Retinal pigment epithelial cell (primary cell): ENCODE measurements at places on chromosomes 2 and 18.

DNA sequence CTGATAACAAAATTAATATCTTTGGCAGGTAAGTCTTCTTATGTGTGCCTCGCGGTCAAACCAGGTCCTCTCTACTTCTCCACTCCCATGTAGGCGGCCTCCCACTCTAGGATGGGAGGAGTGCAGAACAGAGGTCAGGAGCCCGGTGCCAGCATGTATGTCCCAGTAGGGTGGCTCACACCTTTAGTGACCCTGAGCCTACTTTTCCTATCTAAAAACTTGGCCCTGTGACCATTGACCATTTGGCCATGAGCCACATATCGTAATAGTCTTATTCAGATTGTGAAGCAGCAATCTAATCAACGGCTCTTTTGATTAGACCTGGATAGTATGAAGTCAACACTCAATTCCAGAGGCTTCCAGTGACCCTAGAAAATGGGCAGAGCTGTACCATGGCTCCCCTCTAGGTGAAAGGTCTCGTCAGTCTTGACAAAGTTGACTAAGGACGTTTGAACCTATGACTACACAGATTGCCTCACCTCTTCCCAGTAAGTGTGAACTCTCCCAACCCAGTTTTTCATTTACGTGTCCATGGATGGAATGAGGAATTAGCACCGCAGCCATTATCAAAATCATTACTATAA is 17.1 kb upstream of the FABP1 start:
- DNase-seq = no peak

GRCh38 chr2:217469203-217469810 is 533.5 kb downstream of the TNS1 start:
- no peak for DNase-seq

GRCh38 chr2:224174990-224175389 is 135.9 kb upstream of the SERPINE2 start:
- no peak for DNase-seq

- DNase-seq = no peak
Observed at GRCh38 chr2:197793456-197793855, 8.3 kb upstream of the BOLL start.

DNA sequence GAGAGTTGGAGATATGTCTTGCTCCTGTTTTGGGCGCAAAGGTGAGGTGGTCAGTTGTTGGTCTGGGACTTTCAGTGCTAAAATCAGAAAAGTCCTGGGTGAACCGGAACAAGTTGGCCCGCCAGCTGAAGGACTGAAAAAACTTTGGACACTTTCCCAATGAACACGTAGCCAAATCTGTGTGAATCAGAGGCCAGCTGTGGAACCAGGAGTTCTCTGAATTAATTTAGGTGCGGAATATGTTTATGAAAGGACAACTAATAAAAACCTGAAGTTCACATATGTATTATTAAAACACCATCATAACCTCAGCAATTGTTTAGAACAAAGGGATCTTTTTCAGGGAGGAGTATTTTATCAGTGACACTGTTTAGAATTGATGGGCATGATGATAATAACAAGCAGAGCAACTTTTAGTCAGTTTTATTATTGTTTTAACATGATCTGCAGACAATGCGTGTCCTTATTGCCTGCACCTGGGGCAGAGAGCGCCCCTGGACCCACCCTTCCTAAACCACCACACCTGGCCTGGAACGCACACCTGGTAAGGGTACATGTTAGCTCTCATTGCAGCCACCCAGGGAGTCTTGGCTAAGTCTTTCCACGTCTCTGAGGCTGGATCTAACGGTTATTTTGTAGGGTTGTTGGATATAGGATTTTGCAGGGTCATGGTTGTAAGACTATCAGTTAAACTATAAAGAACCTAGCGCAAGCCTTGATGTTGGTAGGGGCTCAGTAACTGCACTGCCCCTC is 9.9 kb upstream of the ODC1 start:
- DNase-seq = no peak

- no peak for DNase-seq
Observed at GRCh38 chr2:18578033-18578432, 11.3 kb downstream of the NT5C1B start.

DNA sequence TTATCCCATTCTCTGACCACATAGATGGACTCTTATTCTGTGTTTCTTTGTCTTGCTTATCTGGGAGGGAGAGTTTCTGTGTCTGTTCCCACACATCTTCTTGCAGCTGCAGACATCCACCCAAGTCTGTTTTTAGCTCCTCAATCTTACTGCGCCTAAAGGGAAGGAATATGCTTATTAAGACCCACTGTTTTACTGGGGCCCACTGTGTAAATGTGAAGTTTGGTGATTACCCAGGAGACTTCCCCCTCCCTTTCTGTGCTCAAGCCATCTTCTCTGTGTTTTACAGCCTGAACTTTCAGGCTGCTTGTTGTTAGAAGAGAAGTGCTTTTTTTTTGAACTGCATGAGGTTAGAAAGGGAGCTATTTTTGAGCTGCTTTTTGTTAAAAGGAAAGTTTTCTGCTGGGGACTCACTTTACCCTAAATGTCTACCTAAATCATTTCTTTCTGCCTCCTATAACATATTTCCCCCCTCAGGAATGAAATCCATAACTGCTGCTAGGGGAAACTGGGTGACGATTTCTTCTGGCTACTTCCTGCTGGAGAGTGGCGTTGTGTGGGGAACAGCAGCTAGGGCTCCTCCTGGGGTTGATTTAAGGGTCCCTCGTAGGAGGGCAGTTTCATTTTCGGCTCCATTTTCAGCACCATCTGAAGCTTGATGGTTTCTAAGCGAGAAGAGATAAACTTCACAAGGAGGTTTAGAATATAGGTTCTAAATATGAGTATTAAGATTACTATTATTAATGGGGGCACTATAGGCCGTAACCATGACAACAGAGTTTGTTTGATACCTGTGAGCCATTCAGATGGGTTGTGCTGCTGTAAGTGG is 39.5 kb upstream of the GMCL1 start:
- DNase-seq = no peak

GRCh38 chr2:235230821-235231601 is 262.8 kb upstream of the AGAP1 start:
- peak; percentile 87 for DNase-seq

GRCh38 chr18:44051026-44051425 is 629.7 kb upstream of the SETBP1 start:
- no peak for DNase-seq

GRCh38 chr2:223097888-223098383 is 45.9 kb downstream of the KCNE4 start:
- DNase-seq = no peak

GRCh38 chr2:136126421-136126926 is 8.5 kb upstream of the CXCR4 start:
- no peak for DNase-seq

- peak; percentile 33 for DNase-seq
Observed at GRCh38 chr2:160033732-160034392, 28.6 kb downstream of the PLA2R1 start.

DNA sequence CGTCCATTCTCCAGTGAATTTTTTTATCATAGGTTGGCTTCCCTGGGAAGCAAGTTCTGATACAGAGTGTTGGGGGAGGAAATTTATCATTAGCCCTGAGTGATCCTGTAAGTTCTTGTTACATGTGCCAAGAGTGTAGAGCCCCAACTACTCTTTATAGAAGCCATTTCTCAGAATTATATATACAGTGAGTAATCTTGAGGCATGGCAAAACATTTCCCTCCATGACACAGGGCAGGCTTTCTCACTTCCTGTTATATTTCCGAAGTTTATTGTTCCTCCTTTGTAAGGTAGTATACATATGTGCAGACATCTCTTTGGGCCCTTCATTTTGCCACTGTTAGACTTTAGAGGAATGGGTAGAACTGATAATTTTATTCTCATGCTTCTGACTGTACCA is 484.7 kb upstream of the NRXN1 start:
- DNase-seq = no peak

DNA sequence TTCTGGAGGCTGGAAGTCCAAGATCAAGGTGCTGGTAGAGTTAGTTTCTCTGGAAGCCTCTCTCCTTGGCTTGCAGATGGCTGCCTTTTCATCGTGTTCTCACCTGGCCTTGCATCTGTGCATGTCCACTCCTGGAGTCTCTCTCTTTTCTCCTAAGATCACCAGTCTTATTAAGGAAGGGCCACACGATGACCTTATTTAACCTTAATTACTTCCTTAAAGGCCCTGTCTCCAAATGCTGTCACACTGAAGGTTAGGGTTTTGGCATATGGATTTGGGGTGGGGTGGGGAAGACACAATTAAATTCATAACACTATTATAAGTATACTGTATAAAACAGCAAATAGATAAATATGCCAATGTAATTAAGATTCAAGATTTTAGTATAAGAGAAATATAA is 402.4 kb upstream of the HS6ST1 start:
- no peak for DNase-seq

GRCh38 chr2:167017021-167017420 is 128.7 kb downstream of the XIRP2 start:
- DNase-seq = no peak

GRCh38 chr2:108947271-108947907 is 41.6 kb downstream of the EDAR start:
- DNase-seq = no peak

GRCh38 chr2:11559786-11560155 is 25.9 kb downstream of the GREB1 start:
- DNase-seq = no peak

DNA sequence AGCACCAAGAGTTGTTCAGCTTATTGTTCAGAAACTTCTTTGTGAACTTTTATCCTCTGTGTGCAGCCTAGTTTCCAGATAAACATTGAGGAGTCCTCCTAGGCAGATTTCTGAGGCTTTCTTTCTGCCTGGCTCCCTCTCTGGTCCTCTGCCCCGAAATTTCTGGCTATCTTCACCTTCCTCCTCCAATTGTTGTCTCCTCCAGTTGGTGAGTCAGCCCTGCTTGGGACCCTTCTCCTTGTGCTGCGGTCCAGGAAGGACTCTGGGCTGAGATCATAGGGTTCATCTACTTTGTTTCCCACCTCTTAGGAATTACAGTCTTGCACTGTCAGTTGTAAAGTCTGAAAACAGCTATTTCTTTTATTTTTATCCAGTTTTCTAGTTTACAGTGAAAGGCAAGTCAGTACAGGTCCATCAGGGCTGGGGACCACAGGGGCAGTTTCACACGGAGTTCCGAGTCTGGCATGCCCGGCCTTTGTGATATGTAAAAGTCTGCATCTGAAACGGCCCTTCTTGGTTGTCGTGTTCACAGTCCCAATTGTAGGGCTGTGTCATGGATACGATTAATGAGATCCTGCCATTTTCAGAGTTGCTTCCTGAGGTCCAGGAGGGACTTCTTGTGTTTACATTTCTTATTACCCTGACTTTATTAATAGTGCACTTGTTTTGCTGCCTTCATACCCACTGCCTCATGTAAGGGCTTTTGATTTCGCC is 100.8 kb downstream of the SMC6 start:
- no peak for DNase-seq

DNA sequence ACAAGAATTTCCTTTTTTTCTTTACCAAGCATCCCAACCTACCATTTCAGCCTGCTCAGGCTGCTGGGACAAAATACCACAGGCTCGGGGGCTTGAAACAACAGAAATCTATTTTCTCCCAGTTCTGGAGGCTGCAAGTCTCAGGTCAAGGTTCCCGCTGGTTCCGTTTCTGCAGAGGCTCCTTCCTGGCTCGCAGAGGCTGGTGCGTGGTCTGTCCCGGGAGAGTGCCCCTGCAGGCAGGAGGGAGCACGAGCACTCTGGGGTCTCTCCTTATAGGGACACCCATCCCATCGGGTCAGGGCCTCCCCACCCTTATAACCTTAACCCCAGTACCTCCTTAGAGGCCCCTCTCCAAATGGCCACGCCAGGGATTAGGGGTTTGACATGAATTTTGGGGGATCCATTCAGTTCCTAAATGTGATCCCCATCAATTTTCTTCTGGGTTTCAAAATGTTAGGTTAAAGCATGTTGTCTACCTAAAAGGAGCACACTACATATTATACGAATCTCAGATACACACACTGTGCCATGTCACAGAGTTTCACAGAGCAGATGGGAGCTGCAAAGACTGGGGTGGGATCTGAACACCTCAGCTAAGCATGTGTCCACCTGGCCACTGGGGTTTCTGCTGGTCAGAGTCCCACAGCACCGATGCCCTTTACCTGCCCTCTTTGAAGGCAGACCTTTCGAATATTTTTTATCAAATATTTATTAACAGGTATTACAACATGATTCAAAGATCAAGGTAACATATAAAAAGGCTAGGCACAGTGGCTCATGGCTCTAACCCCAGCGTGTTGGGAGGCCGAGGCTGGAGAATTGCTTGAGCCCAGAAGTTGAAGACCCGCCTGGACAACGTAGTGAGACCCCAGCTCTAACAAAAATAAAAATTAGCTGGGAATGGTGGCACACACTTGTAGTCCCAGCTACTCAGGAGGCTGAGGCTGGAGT is 17.6 kb upstream of the ADI1 start:
- DNase-seq = no peak

- no peak for DNase-seq
Observed at GRCh38 chr18:34972765-34973414, 68.3 kb upstream of the MAPRE2 start.

DNA sequence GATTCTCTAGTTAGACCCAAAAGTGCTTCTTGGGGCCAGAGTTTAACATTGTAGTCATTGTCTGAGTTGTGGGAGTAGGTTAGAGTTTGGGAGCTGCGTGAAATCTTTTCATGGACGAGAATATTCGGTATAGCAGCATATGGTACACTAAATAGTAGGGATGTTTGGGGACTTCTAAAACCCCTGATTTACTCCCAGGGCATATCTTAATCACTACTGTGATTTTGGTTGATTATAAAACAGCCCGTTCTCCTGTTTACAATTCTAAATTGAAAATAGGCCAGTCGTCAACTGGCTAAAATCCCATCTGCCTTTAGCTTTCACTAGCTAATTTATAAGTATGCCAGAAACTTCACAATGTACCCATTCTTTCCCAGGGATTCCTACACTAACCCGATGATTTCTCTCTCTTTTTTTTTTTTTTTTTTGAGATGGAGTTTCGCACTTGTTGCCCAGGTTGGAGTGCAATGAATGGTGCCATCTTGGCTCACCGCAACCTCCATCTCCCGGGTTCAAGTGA is 44.3 kb downstream of the MOB4 start:
- no peak for DNase-seq

DNA sequence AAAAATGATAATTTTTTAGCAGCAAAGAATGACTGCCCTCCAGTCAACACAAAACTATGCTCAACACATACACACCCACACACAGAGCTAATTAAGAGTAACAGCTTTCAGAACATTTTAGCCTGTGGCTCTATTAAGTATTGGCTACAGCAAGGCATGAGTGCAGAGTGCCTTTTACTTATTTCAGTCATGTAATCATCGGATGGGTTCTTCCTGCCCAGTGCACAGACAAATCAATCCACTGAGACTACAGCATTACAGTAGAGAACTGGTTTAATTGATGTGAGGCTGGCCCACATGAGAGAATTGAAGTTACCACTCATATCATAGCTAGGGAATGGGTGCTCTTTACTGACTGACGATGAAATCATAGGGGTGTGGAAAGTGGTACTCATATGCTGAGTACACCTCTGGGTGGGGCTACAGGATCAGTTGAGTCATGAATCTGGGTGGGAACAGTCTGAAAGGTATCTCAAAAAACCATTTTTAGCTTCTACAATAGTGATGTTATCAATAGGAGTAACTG is 241.0 kb downstream of the FSIP2 start:
- DNase-seq = no peak

DNA sequence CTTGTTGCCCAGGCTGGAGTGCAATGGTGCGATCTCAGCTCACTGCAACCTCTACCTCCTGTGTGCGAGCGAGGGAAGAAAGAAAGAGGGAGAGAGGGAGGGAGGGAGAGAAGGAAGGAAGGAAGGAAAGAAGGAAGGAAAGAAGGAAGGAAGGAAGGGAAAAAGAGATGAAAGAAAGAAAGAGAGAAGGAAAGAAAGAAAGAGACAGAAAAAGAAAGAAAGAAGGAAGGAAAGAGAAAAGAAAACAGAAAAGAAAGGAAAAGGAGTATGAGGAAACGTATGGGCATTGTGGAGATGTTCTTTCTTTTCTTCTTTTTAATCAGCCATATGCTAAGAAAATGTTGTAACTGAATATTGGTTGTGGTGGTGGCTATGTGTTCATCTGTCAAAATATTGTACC is 16.5 kb downstream of the CLK1 start:
- DNase-seq = no peak
